Immature natural killer cell (primary cell): ENCODE measurements at places on chromosomes 12 and 14. TPM values are rescaled to one million over a fixed set of nuclear protein-coding genes. Genes with fewer than 3 reads are reported as not detected.
A peak's percentile ranks its signal among the peaks of the same experiment; 100 is the strongest.

DNA sequence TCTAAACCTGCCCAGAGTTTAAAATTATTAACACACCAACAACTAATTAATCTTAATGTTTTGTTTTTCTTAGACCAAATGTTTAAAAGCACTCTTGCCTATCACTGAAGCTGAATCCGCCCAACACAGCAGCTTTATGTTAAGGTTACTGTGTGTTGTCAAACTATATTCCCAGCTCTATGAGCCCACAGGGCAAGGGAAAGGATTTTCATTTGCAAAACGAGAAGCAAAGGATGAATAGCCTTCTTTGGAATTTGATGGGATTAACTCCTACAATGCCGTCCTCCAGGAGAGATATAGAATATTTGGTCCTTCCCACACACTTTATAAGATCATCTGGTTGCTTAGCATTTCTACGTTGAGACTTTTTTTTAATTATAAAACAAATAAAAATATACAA is 43.7 kb downstream of the DUSP16 start:
- DNase-seq, result no peak

- DNase-seq, result no peak
Measured at GRCh38 chr12:102120564-102120873, 536 bp downstream of the PARPBP start.

- DNase-seq, result peak; percentile 40
Measured at GRCh38 chr12:46209914-46210872, 58.6 kb downstream of the SLC38A1 start.

GRCh38 chr14:96095581-96096476 is 56.7 kb downstream of the C14orf132 start:
- no peak for DNase-seq

DNA sequence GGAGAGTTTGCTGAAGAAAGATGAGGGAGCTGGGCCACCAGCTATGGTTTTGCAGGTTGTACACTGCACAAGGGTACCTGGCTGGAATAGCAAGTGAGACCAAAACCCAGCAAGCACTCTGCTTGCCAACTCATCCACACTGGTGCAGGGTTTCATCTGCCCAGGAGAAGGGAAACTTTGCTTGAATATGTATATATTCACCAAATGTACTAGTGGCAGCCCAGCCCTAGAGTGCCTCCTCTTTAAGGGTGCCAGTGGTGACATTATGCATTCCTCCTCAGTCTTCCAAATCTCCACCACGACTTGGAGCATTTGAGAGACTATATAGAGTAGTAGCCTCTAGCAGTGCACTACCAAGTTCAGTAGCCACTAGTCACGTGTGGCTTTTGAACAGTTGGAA is 136.8 kb downstream of the LLPH start:
- DNase-seq, result no peak

GRCh38 chr12:125282921-125283320 is 217.7 kb downstream of the AACS start:
- no peak for DNase-seq

DNA sequence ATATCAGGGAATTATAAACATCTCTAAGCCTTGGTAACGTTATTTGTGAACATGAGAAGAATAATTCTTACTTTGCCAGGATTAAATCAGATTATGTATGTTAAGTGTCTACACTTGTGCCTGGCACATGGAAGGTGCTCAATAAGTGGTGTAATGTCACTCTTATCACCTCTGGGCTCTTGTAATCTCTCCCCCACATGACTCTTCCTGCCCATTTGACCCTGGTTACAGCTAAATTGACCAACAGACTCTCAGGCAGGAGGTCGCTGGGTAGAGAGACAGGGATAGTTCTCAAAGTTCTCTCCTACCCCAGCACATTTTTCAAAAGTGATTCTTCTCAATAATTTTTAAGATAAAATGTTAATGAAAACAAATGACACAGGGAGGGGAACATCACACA is 137.8 kb upstream of the FRMD6 start:
- no peak for DNase-seq

DNA sequence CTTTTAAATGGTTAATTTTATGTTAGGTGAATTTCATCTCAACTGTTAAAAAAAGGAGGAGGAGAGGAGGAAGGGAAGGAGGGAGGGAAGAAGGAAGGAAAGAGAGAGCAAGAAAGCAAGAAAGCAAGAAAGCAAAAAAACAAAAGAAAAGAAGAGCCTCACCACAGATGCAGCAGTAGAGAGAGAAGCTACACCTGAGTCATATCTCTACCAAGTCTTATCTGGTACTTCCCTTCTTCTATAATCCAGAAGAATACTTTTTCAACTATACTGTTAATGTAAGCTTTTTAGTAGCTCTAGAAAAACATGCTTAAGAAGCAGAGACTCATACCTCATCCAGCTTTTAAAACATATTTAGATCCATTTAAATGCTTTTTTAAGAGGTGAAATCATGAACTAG is 5.6 kb upstream of the IL26 start:
- no peak for DNase-seq

- DNase-seq, result no peak
Measured at GRCh38 chr12:26000898-26001297, 42.4 kb downstream of the RASSF8 start.

GRCh38 chr12:52207106-52207505 is 15.3 kb upstream of the KRT80 start:
- no peak for DNase-seq

DNA sequence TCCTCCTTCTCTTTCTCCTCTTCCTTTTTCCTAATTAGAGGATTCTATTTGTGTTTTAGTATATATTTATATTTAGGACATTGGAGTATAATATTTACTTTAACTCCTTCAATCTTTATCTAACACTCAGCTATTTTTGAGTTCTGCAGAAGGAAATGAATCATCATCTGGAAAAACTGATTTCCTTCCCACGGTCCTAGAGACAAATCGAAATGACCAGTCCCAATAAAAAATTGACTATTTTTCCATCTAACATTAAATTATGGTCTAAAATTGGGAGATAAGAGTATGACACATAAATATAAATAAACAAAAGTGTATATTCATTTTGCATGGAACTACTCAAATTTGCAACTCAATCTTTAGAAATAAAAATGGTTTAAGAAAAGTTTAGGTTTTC is 167.4 kb downstream of the TMTC3 start:
- no peak for DNase-seq

GRCh38 chr14:95174184-95174792 is 17.0 kb upstream of the DICER1 start:
- DNase-seq, result no peak

- DNase-seq, result no peak
Measured at GRCh38 chr12:113658006-113658655, 186.5 kb upstream of the LHX5 start.

DNA sequence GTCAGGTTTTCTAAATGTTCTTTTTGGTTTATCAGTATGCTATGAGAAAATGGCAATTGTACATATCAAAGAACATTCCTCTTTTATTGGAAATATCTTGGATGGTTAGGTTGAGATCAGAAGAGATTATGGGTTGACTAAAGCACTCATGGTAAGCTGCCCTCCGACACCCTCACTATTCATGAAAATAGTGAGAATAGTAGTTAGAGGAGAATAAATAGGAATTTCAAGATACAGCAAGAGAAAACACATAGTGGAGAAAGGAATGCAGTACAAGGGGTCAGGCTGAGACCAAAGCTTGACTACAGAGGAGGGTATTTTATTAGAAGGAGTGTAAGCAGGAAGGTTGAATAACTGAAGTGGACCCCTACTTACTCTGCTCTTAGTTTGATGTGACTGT is 112.5 kb downstream of the PTPRQ start:
- no peak for DNase-seq

DNA sequence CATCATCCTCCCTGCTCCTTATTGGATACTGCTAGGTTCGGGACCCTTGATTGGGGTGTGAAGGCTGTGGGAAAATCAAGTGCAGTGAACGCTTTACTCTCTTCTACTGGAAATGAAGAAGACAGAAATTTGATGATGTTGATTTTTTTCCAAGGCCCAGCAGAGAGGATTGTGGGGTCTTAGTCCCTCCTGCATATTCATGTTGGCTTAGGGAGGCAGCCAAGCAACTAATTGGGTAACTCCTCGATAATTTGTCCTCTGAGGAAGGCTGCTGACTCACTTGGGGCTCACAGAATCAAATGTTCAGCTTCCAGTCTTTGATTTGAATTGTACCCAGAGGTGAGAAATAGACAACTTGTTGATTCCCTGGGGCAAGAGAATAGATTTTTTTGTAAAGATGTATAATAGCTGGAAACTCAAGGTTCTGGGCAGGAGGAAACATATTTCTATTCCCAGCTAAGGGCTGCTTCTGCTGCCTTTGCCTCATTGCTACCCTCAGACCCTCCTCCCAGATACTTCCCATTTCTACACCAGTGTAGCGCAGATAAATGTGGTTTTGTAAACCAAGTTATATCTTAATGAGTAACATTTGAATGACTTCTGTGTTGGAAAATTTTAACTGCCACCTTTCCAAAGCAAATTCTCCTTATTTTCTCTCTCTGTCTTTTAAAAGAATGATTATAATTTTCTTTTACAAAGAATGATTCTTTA is 21.7 kb downstream of the NEUROD4 start:
- DNase-seq, result no peak

- no peak for DNase-seq
Measured at GRCh38 chr12:1318327-1319031, 275.9 kb downstream of the FBXL14 start.

GRCh38 chr12:22880807-22881206 is 255.8 kb downstream of the ETNK1 start:
- DNase-seq, result no peak

GRCh38 chr12:45762185-45763110 is 32.9 kb downstream of the ARID2 start:
- DNase-seq, result peak; percentile 16

- DNase-seq, result no peak
Measured at GRCh38 chr12:1053690-1054089, 62.7 kb downstream of the ERC1 start.

DNA sequence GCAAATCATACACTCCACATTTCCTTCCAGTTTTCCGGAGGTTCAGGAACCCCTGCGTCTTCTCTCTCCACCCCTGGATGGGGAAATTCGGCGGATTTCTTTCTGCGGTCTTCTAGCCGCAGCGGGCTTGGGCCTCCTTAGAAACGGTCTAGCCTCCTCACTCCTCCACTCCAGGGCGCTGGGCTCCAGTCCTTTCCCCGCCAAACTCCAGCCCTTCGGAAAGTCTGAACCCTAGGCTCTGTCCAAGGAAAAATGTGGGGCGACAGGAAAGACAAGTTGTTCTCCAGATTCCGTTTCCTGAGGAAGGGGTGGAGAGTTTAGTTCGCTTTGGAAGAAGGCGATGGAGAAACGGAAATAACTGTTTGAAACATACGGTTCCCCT is 1.4 kb upstream of the HOXC10 start:
- DNase-seq, result no peak

GRCh38 chr14:30803185-30803584 is 71.2 kb upstream of the COCH start:
- no peak for DNase-seq

GRCh38 chr14:39972704-39973103 is 540.5 kb upstream of the FBXO33 start:
- no peak for DNase-seq

DNA sequence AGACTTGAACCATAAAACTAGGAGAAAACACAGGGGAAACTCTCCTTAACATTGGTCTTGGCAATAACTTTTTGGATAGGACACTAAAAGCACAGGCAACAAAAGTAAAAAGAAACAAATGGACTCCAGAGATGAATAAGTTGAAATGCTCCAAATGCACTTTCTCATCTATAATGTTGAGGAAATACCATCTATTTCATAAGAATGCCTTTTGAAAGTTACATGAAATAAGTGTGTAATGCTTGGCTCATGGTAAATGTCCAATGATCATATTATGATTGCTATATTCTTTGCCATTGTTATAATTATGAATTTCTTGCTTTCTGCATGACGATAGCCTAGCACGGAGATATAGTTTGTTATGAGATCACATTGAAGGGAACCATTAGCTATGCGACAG is 19.8 kb downstream of the PDE6H start:
- DNase-seq, result no peak

GRCh38 chr14:30159374-30159773 is 231.7 kb upstream of the PRKD1 start:
- no peak for DNase-seq

GRCh38 chr14:35818346-35819115 is 7.6 kb upstream of the BRMS1L start:
- peak; percentile 26 for DNase-seq

DNA sequence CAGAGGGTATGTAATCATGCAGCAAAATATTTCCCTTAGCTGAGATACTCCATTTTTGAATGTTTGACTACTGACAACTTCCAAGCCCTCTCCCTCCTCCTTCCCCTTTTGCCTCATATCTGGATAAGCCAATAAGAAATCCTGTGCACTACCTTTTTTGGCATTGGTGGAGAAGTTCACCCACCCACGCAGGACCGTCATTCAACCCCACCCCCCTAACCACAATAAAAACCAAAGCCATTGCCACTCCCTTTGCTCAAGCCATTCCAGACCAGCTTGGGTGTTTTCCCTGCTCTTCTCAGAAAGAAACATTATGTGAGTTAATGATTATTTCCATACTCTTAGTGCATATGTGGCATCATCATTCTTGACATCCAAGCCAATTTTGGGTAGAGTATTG is 176.7 kb downstream of the PTPN11 start:
- no peak for DNase-seq

DNA sequence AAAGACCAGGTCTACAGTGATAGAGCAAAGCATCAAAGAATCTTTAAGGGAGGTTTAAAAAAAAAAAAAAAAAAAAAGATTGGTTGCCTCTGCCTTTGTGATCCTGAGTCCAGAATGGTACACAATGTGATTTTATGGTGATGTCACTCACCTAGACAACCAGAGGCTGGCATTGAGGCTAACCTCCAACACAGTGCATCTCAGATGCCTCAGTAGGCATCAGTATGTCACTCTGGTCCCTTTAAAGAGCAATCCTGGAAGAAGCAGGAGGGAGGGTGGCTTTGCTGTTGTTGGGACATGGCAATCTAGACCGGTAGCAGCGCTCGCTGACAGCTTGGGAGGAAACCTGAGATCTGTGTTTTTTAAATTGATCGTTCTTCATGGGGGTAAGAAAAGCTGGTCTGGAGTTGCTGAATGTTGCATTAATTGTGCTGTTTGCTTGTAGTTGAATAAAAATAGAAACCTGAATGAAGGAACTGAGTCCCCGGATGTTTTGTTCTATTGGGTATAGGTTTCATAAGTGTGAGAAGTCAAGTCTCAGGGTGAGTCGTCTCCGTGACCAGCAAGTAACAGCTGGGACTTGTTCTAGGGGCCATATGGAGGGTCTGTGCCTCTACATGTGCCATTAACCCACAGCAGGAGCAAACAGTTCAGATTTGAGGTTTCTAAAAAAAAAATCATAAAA is 9.3 kb downstream of the PEBP1 start:
- DNase-seq, result no peak

- DNase-seq, result no peak
Measured at GRCh38 chr12:32366714-32367113, 32.6 kb upstream of the FGD4 start.

GRCh38 chr14:82528016-82528415 is 994.4 kb upstream of the SEL1L start:
- no peak for DNase-seq

PUS7L gene
- polyA plus RNA-seq, result 13.5 TPM

A2M gene
- 1.3 TPM for polyA plus RNA-seq

GLIPR1L1 gene
- polyA plus RNA-seq, result not detected

NGB gene
- polyA plus RNA-seq, result not detected

AICDA gene
- polyA plus RNA-seq, result not detected

TSPAN19 gene
- not detected for polyA plus RNA-seq

KLRC1 gene
- 285 TPM for polyA plus RNA-seq

CLMN gene
- polyA plus RNA-seq, result 0.39 TPM

FAM90A1 gene
- 0.09 TPM for polyA plus RNA-seq

KCNH5 gene
- not detected for polyA plus RNA-seq

IFT81 gene
- 0.54 TPM for polyA plus RNA-seq

RNASE3 gene
- not detected for polyA plus RNA-seq
